ENCODE measurements at places on chromosomes 7 and 10. TPM values are rescaled to one million over a fixed set of nuclear protein-coding genes. Genes with fewer than 3 reads are reported as not detected.

ASB15 gene
- total RNA-seq: not detected

SLK gene
- total RNA-seq: 37.1 TPM

SDK1 gene
- not detected for total RNA-seq

TMEM213 gene
- total RNA-seq: not detected

CROT gene
- 13.4 TPM for total RNA-seq

HOGA1 gene
- not detected for total RNA-seq

TMEM26 gene
- total RNA-seq: not detected

KIAA1549 gene
- 4.2 TPM for total RNA-seq

FEZF1 gene
- total RNA-seq: not detected

BTAF1 gene
- total RNA-seq: 29.2 TPM

CFAP70 gene
- 0.43 TPM for total RNA-seq

POMZP3 gene
- total RNA-seq: 2.7 TPM

CALCR gene
- not detected for total RNA-seq

CYP3A7 gene
- total RNA-seq: not detected

AOC1 gene
- not detected for total RNA-seq

KIF11 gene
- total RNA-seq: 16.2 TPM

SPDYE8 gene
- total RNA-seq: not detected

STARD3NL gene
- total RNA-seq: 68.1 TPM

PDZD7 gene
- not detected for total RNA-seq

PILRA gene
- not detected for total RNA-seq

SPDYE2 gene
- total RNA-seq: not detected

ENTPD1 gene
- not detected for total RNA-seq

CCL24 gene
- not detected for total RNA-seq
